ENCODE measurements at places on chromosomes 5 and 9.

- DNase-seq: no peak
These were observed 1046.2 kb upstream of the DMAC1 start for GRCh38 chr9:8845808-8846207.

- DNase-seq: no peak
These were observed 345.2 kb downstream of the GLIS3 start for GRCh38 chr9:3954331-3955304.

- peak; percentile 85 for DNase-seq
These were observed 527.7 kb upstream of the WWC1 start for GRCh38 chr5:167763772-167764171.

DNA sequence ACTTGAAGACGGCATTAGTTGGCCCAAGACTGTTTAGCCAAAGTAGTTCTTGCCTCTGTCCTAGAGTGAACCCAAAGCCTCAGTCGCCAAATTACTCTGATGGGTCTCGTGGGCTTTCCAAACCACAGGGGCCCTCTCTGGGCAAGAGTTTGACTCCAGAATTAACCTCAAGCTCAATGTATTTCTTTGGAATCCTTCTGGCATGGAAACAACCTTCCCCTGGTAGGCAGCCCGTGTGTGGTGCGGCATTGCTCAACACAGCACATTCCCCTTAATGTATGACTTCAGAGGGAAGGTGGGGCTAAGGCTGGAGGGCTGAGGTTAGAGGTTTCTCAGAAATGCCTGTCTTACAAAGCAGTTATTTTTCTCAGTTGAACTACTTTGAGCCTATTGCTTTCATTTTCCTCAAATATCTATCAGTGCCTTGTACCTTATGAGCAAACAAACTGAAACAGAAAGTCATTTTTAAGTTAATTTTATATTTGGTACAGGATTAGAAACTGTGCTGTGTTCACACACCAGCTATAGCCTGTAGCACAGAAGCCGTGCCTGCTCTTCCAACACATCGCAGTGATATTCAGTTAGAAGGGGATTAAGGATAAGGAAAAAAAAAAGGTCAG lies 123.9 kb upstream of the HAPLN1 start:
- peak; percentile 91 for DNase-seq

GRCh38 chr5:42985129-42986037 lies 54.7 kb downstream of the ANXA2R start:
- peak; percentile 81 for DNase-seq

GRCh38 chr5:38793099-38793498 lies 52.7 kb upstream of the OSMR start:
- DNase-seq: no peak

- DNase-seq: peak; percentile 44
These were observed 7.6 kb upstream of the FBXO38 start for GRCh38 chr5:148376198-148376597.

DNA sequence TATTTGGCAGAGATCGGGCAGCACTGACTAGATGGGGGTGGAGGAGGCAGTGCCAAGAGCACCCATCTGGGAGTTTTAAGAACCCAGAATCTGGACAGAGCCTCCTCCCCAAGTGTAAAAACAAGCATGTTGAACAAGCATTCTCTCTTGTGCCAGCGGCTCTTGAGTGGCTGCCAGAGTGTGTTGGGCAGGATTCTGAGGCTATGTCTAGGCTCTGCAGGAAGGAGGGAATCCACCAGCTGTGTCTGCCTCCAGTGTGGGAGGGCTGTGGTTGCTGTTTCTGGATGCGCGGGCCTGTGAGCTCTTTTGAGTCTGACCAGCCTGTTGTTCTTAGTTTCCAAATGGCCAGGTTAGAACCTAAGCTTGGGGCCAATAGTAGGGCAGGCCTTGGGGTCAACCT lies 39.8 kb downstream of the HMCN2 start:
- peak; percentile 3 for DNase-seq

- DNase-seq: no peak
These were observed 100.2 kb downstream of the SLC25A46 start for GRCh38 chr5:110838961-110839360.

- DNase-seq: no peak
These were observed 183.7 kb downstream of the TAF11L14 start for GRCh38 chr5:17817990-17818389.

DNA sequence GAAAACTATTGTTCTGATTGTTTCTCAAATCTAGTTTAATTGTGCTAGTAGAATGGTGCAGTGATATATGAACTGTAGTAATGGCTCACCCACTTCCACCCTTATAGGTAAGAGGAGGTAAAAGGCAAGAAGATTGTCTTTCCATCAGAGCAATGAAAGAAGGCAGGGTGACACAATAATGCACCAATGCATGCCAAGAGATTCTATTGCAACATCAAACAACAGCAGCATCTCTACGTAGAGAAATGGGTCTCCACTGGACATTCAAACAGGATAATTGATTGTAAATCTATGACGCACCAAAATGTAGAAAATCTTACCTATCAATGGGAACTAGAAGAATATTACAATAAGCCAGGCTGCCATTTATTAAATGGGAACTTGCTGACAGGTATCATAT lies 107.0 kb upstream of the ISL1 start:
- DNase-seq: no peak

DNA sequence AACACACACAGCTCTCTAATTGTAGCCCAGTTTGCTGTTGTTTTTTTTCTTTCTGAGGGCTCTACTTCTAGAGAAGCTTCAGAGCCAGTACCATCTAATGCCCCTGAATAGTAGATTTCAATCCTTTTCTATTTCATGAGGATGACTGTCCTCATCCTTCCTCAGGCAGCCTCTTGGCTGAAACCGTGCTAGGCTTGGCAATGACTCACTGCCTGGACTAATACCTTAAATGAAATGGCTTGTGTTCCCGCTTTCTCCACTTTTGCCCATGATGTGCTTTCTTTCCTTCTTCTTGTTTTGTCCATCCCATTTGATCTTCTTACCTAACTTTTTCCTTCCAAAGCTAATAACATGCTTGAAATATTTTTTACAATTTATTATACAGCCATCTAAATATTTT lies 80.1 kb downstream of the ITGA1 start:
- DNase-seq: no peak

GRCh38 chr9:124784509-124784908 lies 7.6 kb downstream of the OLFML2A start:
- peak; percentile 30 for DNase-seq

- peak; percentile 13 for DNase-seq
These were observed 243.5 kb downstream of the ENC1 start for GRCh38 chr5:74396913-74397622.

- DNase-seq: no peak
These were observed 72.4 kb upstream of the CXCL14 start for GRCh38 chr5:135651156-135651555.

DNA sequence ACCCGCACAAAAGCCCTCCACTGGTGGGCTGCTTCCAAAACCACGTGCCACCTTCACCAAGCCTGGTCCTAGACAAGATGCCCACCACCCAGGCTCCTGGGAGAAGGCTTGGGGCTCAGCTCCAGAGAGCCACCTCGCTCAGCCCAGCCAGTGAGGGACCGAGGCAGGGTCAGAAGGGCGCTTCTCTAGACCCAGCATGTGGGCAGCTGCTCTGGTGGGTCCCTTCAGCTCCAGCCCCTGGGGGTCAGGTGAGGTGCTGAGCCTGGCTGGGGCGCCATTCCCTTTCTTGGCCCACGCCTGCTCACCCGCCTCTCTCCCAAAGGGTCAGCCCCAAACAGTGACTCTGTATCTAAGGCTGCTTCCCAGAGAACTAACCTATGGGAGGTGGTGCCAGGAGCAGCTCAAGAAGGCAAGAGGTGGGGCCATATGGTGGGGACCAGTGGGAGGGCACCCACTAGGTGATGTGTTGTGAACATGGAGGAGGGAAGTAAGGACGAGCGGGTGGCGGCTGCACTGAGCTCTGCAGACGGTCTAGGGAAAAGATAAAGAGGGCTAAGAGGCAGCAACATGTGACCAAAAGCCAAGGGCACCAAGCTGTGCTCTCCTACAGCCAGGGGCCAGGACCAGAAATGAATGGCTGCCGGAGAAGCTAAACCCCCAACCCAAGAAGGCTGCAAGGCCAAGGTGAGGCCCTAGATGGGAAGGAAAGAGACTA lies 79.3 kb downstream of the CAMSAP1 start:
- DNase-seq: no peak

GRCh38 chr9:1094749-1095148 lies 44.6 kb downstream of the DMRT2 start:
- DNase-seq: no peak

DNA sequence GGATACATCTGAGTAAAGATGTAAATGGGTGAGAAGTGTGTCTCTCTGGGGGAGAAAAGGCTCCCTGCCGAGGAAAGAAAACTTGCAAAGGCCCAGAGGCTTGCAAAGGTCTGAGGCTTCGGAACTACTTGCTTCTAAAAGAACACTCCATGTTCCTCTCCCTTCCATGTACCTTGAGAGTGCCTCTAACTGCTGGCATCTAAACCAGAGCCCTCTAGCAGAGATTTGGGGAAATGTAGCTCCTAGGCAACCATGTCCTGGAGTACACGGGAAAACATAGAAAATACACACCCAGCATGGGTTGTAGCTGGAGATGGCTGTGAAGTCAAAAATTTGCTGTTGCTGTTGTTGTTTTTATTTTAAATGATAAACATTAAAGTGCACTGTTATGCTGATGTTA lies 151.6 kb downstream of the SYK start:
- no peak for DNase-seq

- DNase-seq: no peak
These were observed 8.9 kb upstream of the DPP7 start for GRCh38 chr9:137123468-137123837.

DNA sequence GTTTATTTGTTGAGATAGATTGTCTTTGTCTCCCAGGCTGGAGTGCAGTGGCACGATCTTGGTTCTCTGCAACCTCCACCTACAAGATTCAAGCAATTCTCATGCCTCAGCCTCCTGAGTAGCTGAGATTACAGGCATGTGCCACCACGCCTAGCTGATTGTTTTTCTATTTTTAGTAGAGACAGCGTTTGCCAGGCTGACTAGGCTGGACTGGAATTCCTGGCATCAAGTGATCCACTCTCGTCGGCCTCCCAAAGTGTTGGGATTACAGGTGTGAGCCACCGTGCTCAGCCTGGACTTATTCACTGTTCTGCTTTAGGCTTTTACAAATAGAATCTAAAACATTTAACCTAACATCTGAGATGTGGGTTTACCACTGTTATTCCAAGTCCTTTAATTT lies 91.3 kb downstream of the COMMD10 start:
- peak; percentile 0 for DNase-seq

GRCh38 chr5:60377826-60378225 lies 322.1 kb downstream of the DEPDC1B start:
- DNase-seq: peak; percentile 47

GRCh38 chr5:139186261-139186660 lies 11.9 kb downstream of the SIL1 start:
- DNase-seq: no peak

- DNase-seq: no peak
These were observed 46.3 kb upstream of the JMY start for GRCh38 chr5:79189439-79190234.

GRCh38 chr5:71893451-71893850 lies 174.4 kb downstream of the CARTPT start:
- peak; percentile 47 for DNase-seq

GRCh38 chr5:168334695-168335094 lies 43.2 kb downstream of the WWC1 start:
- DNase-seq: peak; percentile 74

DNA sequence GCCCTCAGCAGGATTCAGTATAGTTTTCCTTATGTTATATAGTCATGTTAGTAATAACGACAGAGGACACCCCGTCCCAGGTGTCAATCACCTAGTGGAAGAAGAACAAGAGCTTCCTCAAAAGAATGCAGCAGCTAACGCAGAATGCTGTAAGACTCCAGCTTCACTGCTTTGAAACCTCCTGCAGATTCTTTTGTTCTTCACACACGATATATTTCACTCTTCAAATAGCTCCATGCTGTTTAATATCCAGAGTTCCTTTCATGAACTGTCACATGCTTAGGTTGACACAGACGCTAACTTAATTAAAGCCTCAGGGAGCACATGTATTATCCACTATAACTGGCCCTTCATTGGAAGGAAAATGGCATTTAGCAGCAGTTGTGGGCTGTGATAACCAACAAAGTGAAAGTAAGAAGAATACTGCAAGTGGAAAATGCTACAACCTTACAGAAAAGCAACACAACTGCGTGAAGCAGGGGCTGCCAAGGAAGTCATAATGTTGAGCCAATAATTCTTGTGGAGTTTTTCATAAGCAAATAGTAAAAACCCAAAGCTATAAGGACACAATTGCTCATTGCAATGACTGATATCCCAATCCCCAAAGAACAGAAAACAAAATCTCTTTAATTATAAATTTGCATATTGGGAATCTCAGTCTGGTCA lies 387.5 kb downstream of the PLK2 start:
- DNase-seq: peak; percentile 22

DNA sequence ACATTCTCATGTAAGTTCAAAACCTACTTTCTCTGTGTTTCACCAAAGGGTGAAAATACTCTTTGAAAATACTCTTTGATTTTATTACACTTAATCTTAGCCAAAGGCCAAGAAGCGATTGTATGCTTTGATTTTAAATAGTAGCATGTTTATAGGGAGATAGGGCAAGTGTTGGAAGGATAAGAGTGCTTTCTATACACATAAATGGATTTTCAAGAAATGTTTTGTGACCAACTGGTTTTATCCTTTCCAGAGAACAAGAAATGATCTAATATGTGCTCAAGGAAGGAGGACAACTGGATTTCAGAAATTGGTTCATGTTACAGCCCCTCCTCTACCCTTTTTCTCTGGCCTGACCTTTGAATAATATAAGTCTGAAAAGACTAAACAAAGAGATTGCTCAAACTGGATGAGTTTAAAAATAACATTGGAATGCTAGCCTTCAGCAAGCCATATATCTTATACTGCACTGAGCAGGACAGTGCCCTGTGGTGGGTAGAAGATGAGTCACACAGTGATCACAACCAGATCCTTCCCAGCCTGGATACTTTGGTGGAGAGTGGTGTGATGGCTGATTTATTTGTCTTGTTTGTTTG lies 13.1 kb downstream of the PALM2AKAP2 start:
- DNase-seq: peak; percentile 87

GRCh38 chr5:39226100-39226451 lies 6.7 kb upstream of the FYB1 start:
- DNase-seq: no peak

- DNase-seq: peak; percentile 59
These were observed 205.5 kb downstream of the NPR3 start for GRCh38 chr5:32916648-32917047.

GRCh38 chr5:61334868-61335615 lies 3.0 kb downstream of the ZSWIM6 start:
- DNase-seq: peak; percentile 78

- DNase-seq: peak; percentile 10
These were observed 1306.5 kb upstream of the CDH9 start for GRCh38 chr5:28344836-28345433.

DNA sequence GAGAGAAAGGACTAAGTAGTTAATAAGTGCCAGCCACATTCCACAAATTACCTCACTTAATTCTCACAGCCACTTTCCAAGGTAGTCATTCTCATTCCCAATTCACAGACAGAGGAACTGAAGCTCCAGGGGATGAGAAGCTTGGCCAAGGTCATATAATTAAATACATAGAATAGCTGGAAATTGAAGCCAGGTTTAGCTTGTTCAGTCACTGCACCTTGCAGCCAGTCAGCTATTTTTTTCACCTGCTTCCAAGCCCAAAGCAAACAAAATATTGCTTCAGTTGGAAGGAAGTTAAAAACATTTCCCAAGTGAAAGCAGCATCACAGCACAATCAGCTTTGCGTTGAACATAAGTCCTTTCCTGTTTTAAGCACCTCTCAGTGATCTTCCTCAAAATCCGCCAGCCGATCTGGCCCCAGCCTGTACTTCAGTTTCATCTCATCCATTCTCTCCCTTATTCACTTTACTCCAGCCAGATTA lies 4.8 kb downstream of the ALDH1A1 start:
- no peak for DNase-seq

Data from fibroblast of the aortic adventitia (primary cell).